ENCODE measurements at places on chromosomes 2 and 18. TPM values are rescaled to one million over a fixed set of nuclear protein-coding genes. Genes with fewer than 3 reads are reported as not detected.

ANKRD30B gene
- total RNA-seq: 26.2 TPM

DNA sequence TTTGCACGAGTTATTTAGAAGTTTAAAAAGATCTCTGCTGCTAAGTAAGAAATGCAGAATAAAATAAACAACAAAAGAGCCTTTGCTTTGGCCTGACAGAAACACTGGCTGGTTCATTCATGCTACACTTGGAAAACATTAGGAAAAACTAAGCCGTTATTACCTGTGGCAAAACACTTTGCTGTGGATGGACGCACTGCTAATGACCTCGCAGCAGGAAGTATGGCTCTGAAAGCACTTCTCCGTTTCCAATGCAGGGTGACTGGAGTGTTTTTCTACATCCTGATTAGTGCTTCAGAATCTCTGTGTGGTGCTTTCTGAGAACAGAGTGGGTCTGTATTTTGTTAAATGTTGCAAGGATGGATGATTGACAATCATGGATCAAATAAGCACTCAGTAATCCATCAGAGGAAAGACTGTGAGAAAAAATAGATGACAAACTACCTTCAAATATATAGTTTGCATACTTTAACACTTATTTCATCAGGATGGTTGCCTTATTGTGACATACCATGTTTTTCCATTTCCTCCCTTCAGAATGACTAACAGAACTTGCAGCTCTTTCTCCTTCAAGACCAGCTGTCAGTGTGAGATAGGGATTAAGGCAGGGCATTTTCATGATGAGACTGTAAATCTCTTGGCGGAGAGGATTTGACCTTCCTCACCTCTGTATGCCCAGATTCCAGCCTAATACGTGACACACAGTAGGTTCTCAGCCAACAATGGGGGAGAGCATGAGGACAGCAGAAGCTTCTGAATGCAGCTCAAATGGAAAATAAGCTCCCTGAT is 38.0 kb downstream of the LINC00305 start:
- peak; percentile 11 for DNase-seq

ARHGAP28 gene
- total RNA-seq: 20.4 TPM

GRB14 gene
- total RNA-seq: 0.10 TPM

LRRTM1 gene
- not detected for total RNA-seq

DNA sequence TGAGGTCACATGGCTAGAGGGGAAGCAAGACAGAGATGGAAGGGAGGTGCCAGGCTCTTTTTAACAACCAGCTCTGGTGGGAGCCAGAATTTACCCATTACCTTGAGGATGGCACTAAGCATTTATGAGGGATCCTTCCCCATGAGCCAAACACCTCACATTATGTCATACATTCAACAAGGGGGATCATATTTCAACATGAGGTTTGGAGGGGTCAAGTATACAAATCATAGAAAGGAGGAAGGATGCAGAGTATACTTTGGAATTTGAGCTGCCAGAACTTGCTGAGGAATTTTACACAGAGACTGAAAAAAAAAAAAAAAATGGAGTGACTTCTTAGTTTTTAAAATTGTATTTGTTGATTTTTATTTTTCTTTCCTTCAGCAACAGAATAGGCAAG is 891.4 kb downstream of the CCDC85A start:
- DNase-seq: no peak

C2orf78 gene
- not detected for total RNA-seq

DNA sequence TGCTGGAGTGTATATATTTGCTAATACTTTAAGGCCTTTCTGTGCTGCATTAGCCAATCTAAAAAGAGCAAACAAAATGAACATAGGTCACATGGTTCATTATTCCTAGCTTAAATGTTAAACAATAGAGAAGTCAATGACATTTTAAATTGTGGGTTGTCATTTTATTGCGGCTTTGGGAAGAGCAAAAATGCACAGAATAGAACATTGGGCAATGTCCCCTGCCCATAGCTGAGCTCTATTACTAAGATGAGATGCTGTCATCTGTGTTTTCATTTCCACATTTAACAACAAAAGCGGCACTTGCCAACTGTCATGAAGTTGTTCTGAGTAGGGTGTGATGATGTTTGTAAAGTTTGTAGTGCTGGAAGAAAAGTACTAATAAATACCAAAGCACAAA is 3.2 kb upstream of the VAPA start:
- DNase-seq: no peak

- DNase-seq: no peak
These were observed 3.1 kb upstream of the AQP12A start for GRCh38 chr2:240688553-240688919.

DNA sequence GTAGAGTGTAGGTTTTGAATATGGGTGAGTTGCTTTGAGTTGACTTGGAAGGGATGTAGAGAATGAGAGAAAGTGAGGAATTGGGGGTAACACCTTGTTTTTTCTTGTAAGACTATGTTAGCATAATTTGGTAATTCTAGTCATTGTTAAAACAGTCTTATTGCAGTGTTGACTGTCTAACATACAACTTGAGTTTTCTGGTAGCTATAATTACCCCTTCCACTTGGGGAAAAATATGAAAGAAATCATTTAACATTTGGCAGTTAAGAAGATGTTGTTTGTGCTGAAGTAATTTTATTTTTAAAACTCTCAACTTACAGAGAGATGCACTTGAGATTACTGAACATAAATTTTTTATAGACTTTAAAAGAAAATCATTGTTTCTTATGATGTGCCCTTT is 108.2 kb downstream of the COMMD1 start:
- no peak for DNase-seq

- no peak for DNase-seq
These were observed 26.8 kb downstream of the DGKD start for GRCh38 chr2:233380995-233381637.

- DNase-seq: no peak
These were observed 33.9 kb downstream of the MAPRE2 start for GRCh38 chr18:35075132-35075531.

GRCh38 chr2:20595439-20596192 is 55.3 kb downstream of the HS1BP3 start:
- peak; percentile 92 for DNase-seq

DNA sequence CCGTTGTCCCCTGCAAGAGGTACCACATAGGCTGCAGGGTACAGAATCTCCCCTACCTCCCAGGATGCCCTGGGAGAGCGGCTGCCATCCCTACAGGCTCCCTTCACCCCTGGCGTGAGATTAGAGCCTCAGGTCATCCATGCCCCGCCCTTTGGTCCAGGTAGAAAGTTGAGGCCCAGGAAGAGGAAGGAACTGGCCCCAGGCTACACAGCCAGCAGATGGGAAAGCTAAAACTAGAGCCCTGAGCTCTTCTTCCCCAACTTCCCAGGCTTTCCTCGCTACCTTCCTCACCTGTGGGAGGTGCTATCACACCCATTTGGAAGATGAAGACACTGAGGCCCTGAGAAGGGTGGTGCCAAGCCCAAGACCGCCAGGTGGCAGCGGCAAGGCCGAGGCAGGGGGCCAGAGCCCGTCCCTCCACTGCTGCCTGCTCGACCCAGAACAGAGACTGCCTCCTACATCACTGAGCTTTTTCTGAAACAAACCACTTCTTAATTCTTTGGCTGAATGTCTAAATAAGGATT is 25.8 kb downstream of the CIB4 start:
- no peak for DNase-seq

DNA sequence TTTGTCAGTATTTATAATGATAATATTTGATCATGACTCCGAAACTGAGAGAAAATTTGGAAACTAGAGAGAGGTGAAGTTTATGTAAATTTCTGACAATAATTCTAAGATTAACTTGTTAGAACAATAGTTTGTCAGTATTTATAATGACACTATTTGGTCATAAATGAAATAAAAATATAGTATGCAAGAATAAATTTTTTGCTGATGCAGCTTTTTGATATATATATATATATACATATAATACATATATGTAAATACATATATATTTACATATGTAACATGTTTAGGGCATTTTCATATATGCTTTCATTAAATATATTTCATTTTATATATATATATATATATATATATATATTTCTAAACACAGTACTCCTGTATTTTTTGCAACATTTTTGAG is 1158.1 kb downstream of the LRP1B start:
- no peak for DNase-seq

KRTCAP3 gene
- not detected for total RNA-seq
